T-helper 17 cell (primary cell): ENCODE measurements at places on chromosomes 3 and 15.

DNA sequence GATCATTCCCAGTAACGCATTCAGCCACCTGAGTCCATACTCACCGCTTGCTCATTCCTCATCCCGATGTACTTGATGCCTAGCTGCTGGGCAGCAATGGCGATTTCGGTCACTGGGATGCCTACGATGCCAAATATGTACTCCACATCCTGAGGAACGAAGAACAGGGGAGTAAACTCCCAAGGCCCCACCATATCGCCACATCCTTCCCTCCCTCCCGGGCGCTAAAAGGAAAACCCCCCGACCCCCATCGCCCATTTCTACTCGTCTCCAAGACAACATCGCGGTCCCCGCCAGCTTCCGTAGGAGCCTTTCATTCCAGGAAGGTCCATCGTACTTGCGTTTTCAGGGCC, 347 bp downstream of the HACL1 start:
- DNase-seq, result no peak

DNA sequence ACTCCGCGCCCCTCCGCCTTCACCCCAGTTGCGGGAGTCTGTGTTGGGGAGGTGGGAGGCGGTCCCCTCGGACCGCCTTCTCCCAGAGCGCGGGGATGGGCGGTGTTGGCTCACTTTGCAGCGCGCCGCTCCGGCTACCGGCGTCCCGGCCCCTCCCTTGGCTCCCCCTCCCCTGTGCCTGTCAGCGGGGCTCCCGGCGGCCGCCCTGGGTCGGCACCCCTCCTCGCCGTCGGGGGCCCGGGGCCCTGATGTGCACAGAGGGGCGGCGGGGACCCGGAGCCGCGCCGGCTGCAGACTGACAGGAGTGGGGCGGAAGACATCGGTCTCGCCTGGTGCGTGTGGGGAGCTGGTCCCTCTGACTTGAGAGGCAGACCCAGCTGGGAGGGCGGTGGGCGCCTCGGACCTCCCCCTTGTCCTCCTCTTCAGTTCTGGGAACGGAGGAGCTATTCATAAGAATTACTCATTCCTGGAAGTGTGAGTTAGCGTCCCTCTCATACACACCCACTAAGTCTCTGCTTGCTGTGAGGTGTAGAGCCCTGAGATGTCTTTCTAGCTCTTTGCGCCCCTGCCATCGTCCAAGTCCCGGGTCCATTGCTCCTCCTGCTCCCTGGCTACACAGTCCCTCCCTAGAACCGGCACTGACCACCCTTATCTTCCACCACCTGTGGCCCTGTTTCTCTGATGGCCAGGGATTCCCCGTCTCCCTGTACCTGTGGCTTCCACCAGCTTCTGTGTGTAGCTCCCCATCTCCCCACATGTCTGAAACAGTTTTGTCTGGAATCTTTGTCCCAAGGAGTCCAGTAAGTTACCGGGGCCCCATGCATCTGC, 42.3 kb upstream of the ROPN1 start:
- no peak for DNase-seq

DNA sequence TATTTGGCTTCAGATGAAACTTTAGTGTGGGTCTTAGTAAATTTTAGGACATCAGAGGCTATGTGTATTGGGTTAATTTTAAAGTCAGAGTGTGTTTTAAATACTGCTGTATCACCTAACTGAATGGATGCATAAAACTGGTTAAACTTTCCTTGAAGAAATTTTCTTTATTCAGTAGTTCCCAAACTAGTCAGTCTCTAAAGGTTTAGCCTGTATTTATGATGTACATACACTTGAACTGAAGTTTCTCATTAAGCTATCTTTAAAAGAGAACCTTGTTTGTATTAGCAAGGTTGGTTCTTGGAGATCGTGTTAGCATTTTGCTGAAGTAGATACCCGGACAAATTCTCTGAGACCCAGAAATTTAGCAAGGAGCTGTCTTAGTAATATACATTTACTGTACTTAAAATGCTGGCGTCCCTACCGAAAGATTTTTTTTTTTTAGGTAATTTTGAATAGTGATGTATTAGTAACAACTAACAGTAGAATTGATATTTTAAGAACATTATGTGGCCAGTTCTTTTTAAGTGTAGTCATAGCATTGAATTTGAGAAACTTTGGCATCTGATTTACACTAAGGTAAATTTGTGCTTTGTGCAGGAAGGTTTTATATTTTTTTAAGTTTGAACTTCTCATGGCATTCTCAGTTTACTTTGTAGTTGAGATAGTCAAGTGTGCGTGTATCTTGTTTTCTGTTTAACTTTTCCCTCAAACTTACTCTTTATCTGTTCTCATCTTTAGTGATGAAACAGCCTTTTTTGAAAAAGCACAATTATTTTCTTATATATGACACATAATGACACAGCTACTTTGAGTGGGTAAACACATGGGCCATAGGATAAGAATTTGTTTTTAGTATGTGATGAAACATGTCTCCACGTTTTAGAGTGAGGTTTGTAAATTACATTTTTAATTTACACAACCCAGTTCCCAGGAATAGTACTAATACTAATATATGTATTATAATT, 2.9 kb downstream of the DIPK2A start:
- no peak for DNase-seq

DNA sequence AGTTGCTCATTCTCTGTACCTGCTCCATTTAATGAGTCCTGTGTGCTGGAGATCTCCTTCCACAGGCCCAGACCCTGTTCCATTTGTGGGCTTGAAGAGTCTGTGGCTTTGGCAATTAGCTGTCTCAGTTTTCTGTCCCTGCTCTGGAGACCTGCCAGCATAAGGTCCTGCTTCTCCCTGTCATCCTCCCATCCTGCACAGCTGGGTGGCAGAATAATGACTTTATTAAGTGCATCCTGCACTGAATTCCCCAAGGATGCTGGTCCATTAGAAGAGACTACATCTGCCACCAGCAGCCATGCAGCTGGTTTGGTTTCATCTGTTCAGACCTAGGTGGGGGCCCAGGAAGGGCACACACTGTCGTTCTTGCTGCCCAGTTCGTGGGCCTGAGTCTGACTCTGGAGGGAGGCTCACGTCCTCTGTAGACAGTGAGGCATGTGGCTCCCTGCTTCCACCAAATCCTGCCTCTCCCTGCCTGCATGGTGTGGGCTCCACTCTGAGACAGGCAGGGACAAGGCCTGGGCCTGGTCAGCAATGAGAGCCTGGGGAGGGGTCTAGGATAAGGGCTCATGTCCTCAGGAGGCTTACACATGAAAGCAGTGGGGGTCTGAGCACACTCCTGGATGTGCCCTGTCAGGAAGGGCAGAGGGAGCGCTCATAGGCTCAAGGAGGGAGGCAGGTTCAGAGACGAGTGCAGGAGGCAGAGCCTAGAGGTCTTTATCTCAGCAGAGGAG, 78.4 kb upstream of the PRR23E start:
- no peak for DNase-seq

DNA sequence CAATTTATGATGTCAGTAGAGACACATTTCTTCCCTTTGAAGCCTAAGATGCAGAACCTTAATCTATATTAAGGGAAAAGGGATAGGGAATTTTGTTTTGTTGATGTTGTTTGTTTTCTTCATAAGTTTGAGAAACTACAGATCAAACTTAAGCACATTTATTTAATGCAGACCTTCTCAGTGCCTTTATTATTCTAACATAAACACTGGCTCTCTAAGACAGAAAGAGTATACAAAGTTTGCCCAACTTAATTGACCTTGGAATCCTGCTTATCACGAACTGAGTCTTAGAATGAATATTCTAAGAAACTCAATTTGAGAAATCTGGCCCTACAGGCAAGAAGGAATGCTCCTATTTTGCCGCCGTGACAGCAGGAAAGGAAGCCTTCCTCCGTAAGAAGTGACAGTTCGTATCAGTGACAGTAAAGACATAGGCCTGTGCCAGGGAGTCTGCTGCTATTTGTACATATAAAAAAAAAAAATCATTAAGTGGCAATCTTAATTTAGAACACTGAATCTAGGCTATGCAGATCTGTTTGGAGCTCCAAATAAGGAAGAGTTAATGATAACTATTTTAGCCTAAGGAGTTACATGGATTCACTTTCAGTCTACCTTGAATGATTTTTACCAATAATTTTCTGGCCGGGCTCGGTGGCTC, 8.8 kb upstream of the IMPG2 start:
- DNase-seq, result no peak

DNA sequence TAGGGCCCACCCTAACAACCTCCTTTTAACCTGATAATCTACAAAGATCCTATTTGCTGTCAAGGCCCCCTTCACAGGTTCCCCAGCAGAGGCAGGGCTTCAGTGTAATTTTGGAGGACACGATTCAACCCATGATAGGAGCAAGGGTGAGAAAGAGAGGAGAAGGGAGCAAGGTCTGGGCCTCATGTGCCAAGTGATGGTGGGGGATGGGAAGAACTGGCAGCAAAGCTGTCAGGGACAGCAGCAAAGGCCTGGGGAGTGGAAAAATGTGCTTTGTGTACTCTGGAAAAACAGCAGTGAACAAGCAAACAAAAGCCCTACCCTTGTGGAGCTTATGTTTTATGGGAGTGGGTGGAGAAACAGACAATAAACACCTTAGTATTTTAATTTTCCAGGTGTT, 2.7 kb upstream of the GALNT15 start:
- no peak for DNase-seq

GRCh38 chr3:163538387-163538786, 1539.9 kb downstream of the SI start:
- DNase-seq, result no peak

DNA sequence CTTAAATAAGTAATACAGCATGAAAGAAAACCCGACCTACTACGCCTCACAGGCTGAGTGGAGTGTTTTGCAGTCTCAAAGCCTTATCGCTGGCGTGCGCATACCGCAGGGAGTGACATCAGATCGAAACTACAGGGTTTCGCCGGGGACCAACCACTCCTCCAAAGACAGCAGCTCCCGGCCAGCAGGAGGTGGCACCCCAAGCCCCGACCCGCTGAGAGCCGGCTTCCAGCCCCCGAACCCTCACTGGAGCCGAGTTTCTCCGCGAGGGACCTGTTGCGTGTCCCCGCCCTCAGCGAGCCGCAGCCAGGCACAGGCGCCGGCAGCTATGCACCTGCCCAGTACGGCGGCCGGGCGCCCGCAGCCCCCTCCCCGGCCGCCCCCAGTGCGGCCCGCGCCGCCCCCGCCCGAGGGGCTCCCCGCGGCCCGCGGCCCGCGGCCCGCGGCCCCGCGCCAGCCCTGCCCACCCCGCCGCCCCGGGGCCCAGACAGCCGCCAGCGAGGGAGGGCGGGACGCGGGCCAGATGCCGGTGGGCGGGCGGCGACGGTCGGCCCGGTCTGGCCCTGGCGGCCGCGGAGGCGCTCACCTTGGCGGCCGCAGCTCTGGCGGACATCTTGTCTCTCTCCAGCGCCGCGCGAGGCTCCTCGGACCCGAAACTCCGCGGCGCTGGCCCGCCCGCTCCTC, 710 bp downstream of the TJP1 start:
- DNase-seq, result no peak

- no peak for DNase-seq
Measured at GRCh38 chr15:94723801-94724200, 492.4 kb downstream of the MCTP2 start.

GRCh38 chr3:72982609-72983366, 13.8 kb upstream of the PPP4R2 start:
- no peak for DNase-seq

GRCh38 chr3:195175076-195175475, 95.9 kb downstream of the XXYLT1 start:
- no peak for DNase-seq
